ENCODE measurements at places on chromosomes 7 and 10.
A peak's percentile ranks its signal among the peaks of the same experiment; 100 is the strongest.

GRCh38 chr10:102642736-102643335 lies 1.4 kb upstream of the TRIM8 start:
- peak; percentile 54 for DNase-seq

- DNase-seq, result peak; percentile 74
Observed at GRCh38 chr7:99312316-99313203, 13.1 kb upstream of the ARPC1A start.

DNA sequence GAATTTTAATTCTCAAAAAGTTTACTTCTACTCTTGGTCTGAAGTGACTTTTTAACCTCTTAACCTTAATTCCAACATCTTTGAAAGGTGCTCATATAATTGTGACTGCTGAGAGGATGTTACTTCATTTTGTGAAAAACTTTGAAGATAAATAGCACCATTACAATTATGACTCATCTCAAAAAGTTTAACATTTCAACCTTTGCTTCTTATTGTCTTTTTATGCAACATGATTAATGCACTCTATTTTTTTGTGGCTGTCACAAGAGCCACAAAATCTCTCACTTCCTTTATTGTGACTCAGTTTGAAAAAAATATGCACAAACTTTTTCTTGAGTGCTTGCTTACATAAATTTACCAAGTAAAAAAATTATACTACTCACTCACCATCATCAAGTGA lies 383.1 kb downstream of the LRRTM3 start:
- peak; percentile 3 for DNase-seq

DNA sequence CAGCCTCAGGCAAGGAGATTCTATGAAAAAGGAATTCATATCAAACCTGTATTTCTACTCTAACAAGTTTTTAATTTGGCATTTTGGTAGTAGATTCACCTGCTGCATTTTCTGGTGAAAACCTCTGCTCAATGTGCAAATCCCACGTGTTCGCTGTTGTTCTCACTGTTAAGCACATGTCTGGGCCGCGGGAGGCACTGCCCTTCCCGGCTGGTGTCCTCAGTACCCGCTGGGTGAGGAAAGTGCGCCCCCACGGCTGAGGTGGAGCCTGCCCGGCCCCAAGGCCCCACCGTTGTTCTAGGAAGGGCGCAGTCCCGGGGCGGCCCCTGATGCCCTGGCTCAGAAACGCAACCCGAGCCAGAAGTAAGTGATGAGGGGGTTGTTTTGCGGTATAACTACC lies 193.4 kb upstream of the VWC2 start:
- no peak for DNase-seq

- DNase-seq, result no peak
Observed at GRCh38 chr10:1086787-1087186, 30.6 kb downstream of the WDR37 start.

DNA sequence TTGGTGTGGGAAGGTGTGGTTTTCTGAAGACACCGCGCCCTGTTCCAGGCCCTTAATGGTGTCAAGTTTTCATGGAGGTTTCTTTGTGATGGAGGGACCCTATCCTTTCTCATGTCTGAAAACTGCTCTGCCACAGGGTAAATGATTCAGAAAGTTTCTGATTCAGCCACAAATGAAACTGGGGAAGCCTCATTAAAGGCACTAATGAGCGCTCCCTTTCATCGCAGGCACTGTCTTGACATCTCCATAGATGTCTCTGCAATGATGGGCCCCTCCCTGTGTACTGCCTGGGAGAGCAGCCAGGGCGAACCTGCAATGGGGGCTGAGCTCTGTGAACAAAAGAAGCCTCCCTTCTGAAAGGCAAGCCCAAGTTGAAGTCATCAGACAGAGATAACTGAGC lies 355.3 kb downstream of the PRPF18 start:
- DNase-seq, result no peak

DNA sequence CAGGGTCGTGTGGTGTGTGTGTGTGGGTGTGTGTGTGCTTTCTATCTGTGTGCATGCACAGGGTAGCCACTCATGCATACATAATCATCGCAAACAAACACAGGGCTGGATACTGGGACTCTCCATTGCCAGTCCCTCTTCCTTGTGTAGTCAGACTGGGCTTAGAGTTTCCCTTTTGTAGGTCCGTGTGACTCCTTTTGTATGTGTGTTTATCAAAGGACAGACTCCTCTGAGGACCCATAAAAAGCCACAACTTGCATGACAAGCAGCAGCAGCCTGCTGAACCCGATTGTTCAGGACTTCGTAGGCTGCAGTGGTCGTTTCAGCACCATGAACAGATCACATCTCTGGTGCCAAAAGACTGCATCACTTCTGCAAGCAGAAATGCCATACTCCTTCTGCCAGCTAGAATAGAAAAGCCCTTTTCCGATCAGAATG lies 895 bp downstream of the VSTM2A start:
- peak; percentile 9 for DNase-seq

DNA sequence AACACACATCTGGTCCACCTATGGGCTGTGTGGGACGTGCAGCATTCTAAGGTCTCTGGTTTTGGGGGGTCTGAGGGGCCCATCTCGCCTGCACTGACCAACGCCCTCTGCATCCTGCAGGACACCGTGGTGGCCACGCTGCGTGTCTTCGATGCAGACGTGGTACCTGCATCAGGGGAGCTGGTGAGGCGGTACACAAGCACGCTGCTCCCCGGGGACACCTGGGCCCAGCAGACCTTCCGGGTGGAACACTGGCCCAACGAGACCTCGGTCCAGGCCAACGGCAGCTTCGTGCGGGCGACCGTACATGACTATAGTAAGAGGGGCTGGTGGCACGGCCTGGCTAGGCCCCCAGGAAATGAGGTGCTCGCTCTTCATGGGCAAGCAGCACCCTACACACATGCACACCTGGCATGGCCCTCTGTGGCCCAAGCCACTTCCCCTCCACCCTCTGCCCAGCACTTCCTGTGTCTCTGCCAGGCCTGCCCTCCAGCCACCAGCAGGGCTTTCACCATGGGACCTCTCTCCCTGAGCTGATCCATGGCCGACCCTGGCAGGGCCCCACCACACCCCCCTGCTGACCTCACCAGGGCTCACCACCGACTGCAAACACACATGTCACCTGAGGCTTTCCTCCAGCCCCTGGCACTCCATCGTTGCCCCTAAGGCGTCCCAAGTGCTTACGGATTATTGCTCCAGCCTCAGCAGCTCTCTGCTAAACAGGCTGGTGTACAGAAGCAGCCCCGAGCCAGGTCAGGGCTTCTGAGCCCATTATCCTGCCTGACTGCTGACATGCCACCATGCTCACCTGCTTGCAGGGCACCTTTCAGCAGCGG lies 29.6 kb downstream of the RET start:
- no peak for DNase-seq

DNA sequence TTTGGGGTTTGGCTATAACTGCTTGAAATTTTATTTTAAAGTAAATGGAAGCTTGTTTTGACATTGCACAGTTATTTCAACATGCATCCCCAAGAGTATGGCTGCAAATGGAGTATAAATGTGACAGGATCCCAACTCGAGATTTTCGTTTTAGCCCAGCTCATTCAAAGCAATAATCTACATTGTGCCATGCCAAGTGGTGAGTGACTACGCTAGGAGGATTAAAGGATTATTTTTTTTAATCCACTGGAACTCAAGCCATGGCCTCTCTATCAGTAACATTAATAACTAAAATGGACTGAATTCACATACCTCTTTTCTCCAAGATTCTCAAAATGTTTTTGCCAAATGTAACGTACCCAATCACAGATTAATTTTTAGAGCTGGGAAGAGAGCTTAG lies 60.6 kb upstream of the AUTS2 start:
- no peak for DNase-seq

DNA sequence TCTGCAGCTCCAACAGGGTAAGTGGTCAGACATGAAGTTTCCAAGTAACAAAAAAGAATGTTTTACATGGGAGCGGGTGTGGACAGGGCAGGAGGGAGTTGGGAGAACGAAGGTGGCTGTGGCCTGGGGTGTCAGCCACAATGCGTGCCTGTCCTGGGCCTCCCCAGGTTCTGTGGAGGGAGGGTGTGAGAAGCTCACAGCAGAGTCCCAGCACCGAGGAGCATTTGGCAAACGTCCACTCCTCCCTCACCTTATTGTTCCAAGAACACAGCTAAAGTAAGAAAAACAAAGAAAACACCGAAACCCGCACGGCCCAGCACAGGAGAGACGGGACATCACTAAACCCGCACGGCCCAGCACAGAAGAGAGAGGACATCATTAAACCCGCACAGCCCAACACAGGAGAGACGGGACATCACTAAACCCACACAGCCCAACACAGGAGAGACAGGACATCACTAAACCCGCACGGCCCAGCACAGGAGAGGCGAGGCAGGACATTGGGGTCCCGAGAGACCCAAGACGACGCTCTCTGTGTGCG lies 226.4 kb downstream of the MAD1L1 start:
- DNase-seq, result no peak

GRCh38 chr7:69682518-69682917 lies 84.2 kb downstream of the AUTS2 start:
- DNase-seq, result no peak

DNA sequence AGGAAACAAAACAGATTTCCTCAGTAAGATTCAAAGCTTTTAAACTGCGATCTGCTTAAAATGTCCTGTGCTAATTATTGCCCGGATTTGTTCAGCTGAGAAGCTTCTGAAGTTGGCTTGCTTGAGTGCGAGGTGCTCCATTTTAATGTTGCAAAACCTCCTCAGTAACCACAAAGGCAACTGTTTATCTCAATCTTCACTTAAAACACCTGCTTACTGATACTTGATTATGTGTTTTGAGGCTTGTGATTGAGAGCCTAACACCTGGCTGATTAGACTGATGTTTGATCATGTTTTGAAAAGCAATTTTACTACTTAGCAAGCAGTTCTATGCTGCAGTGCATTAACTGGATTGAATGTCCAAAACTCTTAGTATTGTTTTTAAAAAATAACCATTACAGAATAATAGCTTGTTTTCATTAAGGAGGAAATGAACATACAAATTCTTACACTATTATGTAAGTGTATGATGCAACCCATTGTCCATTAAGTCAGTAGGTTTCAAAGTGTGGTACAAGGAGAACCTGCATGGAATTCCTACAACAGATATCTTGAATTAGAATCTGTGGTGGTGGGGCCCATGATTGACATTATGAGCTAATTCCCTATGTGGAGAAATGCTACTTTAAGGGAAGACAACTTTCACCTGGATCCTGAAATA lies 96.9 kb upstream of the FAM180A start:
- no peak for DNase-seq

GRCh38 chr7:116111475-116111874 lies 80.9 kb upstream of the TFEC start:
- no peak for DNase-seq

GRCh38 chr7:2637505-2638223 lies 5.9 kb downstream of the TTYH3 start:
- DNase-seq, result no peak

DNA sequence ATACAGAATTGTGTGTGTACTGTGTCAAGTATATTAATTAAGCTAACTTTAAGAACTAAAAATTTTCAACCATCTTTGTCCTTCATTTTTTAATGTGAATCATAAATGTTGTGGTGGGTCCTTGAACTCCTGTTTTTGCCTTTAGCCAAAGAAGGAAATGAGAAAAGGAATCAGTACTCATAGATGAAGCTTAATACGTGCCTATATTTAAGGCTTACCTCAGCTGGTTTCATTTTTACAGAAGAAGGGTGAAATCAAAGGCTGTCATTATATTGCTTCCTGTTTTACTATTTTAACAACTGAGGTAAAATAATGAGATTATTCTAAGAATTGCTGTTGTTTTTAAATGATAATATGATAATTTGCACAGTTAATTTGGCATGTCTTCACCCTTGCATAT lies 6.3 kb upstream of the SNX13 start:
- DNase-seq, result no peak

- DNase-seq, result no peak
Observed at GRCh38 chr7:36182854-36183604, 30.0 kb downstream of the EEPD1 start.

- no peak for DNase-seq
Observed at GRCh38 chr7:111175908-111176441, 85.0 kb downstream of the LRRN3 start.

GRCh38 chr7:157255201-157255606 lies 81.6 kb upstream of the DNAJB6 start:
- DNase-seq, result no peak

GRCh38 chr10:48777110-48777509 lies 92.4 kb downstream of the WDFY4 start:
- DNase-seq, result no peak

- DNase-seq, result no peak
Observed at GRCh38 chr7:138750901-138751464, 46.8 kb upstream of the TMEM213 start.

DNA sequence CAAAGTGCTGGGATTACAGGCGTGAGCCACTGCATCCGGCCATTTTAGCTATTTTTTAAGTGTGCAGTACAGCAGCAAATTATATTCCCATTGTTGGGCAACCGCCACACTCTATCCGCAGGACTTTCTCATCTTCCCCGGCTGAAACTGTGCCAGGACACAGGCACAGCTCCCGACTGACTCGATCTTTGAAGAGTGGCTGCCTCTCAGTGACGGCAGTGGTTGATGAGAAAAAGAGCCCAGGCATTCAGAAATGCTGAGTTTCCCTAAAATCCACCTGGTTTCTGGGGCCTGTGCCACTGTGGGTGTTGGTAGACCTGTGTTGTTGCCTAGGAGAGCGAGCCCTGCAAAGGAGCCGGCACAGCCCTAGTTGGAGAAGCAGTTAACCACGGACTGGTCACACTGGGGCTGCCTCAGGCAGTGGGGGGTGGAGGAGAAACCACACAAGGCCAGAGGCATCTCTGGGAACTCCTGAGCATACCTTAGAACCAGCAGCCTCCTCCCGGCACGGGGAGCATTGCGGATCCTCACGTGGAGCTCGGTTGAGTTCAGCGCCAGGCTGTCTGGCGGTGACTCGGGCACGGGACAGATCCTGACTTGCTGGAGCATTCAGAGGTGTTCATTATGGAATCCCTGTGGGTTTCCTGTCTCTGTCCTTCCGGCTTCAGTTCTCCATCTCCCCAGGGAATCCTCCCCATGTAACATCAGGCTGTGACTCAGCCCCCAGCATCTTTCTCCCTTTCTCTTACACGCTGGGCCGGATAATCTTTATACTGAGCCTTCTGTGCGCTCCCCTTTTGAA lies 16.2 kb downstream of the PFKFB3 start:
- DNase-seq, result peak; percentile 87

GRCh38 chr10:131925011-131925649 lies 24.3 kb downstream of the PPP2R2D start:
- DNase-seq, result no peak

- DNase-seq, result no peak
Observed at GRCh38 chr10:127585519-127586023, 36.5 kb downstream of the NPS start.

- no peak for DNase-seq
Observed at GRCh38 chr10:35359056-35359455, 22.7 kb downstream of the CCNY start.

- DNase-seq, result peak; percentile 36
Observed at GRCh38 chr10:28248092-28248491, 54.8 kb downstream of the MPP7 start.

GRCh38 chr7:101232141-101232850 lies 5.3 kb downstream of the CLDN15 start:
- peak; percentile 67 for DNase-seq

DNA sequence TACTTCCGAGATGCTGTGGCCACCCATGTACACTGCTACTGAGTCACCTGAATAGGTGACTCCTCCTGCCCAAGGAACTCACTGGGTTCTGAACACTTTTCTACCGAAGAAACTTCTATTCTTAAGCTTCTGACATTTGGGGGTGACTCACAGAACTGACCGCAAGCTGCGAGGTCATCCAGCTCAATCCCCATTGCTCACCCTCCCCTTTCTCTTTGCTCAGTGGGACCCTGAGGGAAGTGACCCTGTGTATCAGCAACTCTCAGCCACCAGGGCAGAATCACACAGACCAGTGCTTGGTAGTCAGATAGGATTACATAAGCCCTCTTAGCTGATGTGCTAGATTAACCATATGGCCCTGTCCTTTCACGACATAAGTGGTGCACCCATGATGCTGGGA lies 46.3 kb downstream of the INSYN2A start:
- DNase-seq, result peak; percentile 53

All from MCF 10A (cell line).